ENCODE measurements at places on chromosomes 2 and 18.

DNA sequence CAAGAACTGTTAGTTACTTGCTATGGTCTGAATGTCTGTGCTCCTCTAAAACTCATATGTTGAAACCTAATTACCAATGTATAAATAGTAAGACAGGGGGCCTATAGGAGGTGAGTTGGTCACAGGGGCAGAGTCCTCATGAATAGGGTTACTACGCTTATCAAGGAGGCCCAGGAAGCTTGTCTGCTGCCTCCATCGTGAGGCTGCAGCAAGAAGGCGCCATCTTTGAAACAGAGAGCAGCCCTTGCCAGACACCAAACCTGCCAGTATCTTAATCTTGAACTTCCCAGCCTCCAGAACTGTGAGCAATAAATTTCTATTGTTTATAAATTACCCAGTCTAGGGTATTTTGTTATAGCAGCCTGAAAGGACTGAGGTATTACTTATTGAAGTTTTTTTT, 79.1 kb downstream of the TGIF1 start:
- DNase-seq: no peak

DNA sequence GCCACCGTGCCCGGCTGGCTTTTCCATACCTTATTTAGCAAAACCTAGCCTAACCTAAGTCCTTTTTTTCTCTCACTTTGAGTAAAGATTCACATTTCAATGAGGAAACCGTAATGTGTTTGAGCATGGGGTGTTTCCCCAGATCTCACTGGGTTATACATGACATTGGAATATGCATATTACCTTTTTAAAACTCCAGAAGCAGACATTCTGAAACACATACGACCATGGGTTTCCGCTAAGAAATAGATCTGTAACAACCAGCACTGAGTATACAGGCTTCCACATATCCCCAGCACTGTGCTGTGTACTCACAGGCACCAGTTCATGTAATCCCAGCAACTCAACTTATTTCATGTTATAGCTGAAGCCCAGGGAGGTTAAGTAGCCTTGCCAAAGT, 41.0 kb upstream of the FOSL2 start:
- no peak for DNase-seq

- DNase-seq: no peak
These were observed 426.1 kb upstream of the UBE2E3 start for GRCh38 chr2:180554330-180554729.

- DNase-seq: no peak
These were observed 130.7 kb downstream of the AQP4 start for GRCh38 chr18:26734760-26735159.

DNA sequence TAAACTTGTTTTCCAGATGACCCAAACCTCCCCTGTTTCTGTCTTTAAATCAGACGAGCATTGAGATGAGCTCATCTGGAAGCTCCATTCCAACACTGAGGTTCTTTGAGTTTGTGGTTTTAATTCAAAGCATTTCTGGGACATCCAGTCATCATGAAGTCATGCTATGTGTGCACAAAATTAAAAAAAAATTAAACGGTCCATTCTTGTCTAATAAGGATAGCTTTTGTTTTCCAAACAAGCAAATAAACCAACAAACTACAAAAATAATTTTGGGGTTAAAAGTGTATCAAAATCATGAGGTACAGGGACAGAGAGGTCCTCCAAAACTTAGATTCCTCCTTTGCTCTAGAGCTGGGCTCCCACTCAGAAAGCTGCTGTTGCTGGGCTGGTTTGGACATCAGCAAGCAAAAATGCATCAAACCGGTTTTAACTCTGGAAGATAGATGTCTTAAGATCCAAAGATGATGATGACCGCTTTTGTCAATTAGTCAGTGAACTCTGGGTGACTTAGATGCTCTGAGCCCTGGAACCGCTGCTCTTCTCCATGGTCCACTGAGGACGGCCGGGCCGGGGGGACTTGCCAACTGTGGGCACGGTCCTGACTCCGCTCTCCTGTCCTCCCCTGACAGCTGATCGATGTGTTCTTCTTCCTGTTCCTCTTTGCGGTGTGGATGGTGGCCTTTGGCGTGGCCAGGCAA, 65.4 kb downstream of the TRPM8 start:
- no peak for DNase-seq

DNA sequence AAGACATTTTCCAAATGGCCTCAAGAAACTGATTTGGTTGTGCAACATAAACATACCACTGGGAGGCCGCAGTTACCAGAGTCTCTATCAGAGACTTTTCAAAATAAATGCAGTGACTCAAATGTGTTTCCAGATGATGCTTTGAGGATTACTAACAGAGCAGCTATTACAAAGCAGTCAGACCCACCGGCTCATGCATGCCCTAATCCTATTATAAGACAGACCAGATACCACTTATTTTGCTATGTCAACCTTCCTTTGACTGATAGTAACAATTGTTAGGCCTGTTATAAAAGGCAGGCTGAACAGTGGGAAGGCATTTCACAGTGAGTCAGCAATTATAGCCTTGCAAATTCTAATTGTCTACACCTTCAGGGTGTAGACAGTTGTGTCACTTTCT, 217.7 kb downstream of the LRRTM1 start:
- no peak for DNase-seq

- DNase-seq: no peak
These were observed 56.9 kb upstream of the PELI1 start for GRCh38 chr2:64201151-64201550.

GRCh38 chr2:241092677-241093076, 9.4 kb downstream of the MTERF4 start:
- DNase-seq: no peak

DNA sequence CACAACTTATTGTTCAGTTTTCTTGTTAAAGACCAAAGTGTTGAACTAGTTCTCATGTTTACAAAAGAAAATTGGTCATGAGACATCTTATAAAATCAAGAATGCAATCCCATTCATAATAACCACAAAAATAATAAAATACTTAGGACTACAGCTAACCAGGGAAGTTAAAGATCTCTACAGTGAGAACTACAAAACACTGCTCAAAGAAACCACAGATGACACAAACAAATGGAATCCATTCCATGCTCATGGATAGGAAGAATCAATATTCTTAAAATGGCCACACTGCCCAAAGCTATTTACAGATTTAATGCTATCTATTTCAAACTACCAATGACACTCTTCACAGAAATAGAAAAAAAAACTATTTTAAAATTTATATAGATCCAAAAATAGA, 1354.8 kb upstream of the CDH2 start:
- DNase-seq: no peak

DNA sequence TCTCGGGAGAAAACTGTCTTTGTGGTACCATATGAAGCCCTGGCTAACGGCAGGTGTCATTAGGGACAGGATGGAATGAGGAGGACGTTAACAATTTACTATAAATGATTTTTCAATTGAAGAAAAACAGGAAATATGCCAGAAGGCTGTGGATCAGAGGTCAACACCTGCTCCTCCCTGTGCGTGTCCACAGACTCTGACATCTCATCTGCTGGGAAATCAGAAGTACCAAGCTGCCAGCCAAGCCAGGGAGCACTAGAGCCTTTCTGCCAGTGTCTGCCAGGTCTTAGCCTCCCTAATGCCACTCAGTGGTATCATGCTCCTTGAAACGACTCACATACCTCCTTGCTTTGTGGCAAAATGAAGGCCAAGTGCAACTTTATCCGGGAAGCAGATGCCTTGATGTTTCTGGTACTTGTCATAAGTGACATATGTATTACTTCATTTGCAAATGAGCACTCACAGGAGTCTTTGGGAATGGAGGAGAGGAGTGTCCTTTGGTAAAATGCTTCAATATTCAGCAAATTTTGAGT, 541.1 kb downstream of the SATB2 start:
- no peak for DNase-seq

DNA sequence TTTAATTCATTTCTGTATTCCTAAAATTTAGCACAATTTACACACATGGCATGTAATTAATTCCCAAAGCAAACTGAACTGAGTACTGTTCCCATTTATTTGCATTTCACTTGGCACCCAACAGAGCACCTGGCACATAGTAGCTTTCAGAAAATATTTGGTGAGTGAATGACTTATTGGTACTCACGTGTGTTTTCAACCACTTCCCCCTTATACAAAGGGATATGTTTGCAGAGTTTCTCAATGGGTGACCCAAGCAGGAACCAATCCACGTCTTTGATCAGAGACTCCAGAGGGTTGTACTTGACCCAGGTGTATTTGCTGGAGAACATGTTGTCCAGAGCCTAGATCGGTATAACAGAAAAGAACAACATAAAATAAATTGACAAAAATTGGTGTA, 6.6 kb downstream of the GKN2 start:
- DNase-seq: no peak

GRCh38 chr2:208249296-208249695, 5.6 kb downstream of the IDH1 start:
- no peak for DNase-seq

DNA sequence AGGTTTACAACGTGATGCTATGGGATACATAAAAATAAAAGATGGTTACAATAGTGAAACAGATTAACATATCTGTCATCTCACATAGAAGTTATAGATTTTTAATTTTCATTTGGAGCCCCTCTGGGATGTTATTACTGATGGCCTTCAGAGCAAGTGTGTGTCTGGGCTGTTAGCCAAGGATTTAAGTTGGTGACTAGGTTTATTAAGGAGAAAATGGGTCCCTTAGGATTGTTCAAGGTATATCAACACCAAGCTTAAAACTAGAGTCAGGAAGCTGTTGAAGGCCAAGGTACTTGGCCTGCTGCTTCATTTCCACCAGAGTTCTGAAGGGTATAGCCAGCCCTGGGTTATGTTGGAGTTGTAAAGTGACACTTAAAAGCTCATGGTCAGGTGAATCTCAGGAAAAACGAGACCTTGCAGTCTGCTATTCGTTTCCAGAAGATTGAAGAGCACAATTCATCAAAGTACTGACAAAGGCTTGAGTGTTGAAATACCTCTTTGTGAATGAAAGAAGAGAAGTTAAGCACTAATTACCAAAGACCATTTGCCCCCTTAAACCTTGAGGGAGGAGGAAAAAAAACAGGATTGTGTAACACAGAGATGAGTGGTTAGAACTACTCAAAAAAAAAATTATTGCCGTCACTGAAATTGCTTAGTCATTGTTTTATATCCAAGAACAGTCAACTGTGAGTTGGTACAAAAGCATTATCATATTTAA, 48.4 kb downstream of the MAP2 start:
- DNase-seq: peak; percentile 99

- DNase-seq: no peak
These were observed 90.5 kb downstream of the INHBB start for GRCh38 chr2:120436460-120436739.

- no peak for DNase-seq
These were observed 29.1 kb downstream of the CIB4 start for GRCh38 chr2:26612034-26612433.

DNA sequence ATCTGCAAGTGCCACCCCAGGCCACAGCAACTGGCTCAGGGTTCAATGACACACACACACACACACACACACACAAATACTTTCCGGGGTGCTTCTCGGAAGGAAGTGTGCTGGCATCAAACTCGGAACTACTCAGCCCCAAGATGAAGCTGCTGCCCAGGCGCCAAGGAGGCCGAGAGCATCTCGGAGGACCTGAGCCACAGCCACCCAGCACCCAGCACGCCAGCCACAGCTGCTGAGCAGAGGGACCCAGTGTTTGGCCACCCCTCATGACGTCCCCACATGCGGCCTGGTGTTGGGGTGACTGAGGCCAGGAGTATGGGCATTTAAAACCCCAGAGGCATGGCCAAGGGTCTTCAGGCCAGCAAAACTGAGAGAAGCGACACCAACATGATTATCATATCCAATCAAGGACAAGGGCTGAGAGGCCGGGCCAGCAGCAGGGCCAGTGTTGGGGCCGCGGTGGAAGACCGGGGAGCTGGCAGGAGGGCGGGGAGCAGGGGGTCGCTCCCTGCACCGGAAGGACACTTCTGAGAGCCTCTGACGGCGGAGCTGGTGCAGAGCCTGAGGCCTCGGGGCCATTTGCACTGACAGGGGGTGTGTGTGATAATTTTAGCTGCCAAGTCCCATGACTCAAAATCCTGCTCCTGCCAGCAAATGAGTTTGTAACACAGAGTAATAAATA, 61.8 kb downstream of the BIN1 start:
- DNase-seq: no peak

DNA sequence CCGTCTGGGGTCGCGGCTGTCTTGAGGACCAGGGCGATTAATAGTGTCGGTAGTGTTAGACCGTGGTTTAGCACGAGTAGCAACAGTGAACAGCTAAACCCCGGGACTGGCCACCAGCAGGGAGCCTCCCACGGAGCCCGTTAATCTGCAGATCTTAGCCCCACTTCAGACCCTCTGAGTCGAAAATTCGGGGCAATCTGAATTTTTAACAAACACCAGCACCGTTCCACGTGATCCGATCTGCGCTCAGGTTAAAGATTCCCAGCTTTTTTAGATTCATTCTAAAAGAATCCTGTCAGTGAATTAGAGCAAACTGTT, 479 bp upstream of the ATP5F1A start:
- no peak for DNase-seq

DNA sequence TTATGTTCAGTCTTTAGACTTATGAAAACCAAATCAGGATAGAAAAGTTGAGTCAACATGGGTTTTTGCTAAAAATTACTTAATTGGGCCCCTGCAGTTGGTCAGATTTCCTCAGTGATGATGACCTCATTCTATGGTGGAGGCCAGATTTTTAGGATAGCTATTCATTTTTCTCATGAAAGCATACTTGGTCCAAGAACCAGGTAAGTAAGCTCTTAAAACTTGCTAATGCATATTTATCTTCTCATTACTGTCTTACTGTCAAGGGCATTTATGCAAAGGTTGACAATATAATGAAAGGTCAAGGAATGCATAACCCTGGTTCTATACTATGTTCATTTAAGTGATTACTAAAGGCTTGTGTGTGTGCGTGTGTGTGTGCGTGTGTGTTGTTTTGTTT, 650.6 kb downstream of the SATB2 start:
- no peak for DNase-seq

- no peak for DNase-seq
These were observed 17.7 kb upstream of the GALM start for GRCh38 chr2:38648107-38648761.

DNA sequence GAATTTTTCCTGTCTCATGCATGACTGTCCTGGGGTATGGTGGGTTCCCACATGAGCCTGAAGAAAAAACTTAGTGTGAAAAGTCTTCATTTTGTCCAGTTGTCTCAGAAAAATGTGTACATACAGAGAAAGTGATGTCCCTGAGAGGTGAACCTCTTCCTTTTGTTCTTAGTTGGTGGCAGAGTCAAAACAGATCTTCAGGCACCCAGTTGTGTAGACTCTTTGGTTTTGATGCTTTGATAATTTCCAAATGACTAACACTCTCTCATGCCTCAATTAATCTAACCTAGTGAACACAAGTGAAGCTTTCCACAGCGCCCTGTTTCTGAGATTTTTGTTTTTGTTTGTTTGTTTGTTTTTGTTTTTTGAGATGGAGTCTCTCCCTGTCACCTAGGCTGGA, 273.5 kb downstream of the PIK3C3 start:
- DNase-seq: no peak

- DNase-seq: no peak
These were observed 12.5 kb downstream of the MSTN start for GRCh38 chr2:190050001-190050400.

DNA sequence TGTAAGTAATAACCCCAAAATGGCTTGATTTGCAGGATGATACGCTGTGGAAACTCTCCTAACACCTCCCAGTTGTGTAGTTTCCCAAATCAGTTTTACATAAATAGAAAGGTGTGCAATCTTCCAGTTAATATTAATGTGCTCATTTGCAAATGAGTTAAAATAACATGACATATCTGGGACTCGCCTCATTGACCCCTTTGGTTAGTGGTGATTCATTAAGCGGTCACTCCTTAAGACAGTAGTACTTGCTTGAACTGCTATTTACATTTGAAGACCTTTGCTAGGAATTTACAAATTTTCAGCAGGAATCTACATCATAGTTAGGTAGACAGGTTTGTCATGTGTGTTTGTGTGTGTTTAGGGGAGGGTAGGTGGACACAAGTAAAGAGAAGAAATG, 1367.7 kb upstream of the CELF4 start:
- DNase-seq: no peak

Data from DMS79 (cell line).